Right renal pelvis (tissue), 4 donors: ENCODE measurements at places on chromosomes 2 and 18. TPM values are rescaled to one million over a fixed set of nuclear protein-coding genes. Genes with fewer than 3 reads are reported as not detected.

The DNAJC27 gene
- 11.3 TPM for polyA plus RNA-seq

The CHRND gene
- polyA plus RNA-seq = 0.32 TPM

The DPYSL5 gene
- polyA plus RNA-seq = 8.5 TPM

The SAG gene
- polyA plus RNA-seq = 0.08 TPM

The TSN gene
- polyA plus RNA-seq = 91.8 TPM

The ZNG1B gene
- 54.1 TPM for polyA plus RNA-seq

The CFAP53 gene
- polyA plus RNA-seq = 2.5 TPM

The PSMA8 gene
- not detected for polyA plus RNA-seq

The RBFA gene
- polyA plus RNA-seq = 29.0 TPM

The LYG1 gene
- 3.0 TPM for polyA plus RNA-seq

The DES gene
- polyA plus RNA-seq = 6.8 TPM

The POTEF gene
- polyA plus RNA-seq = 0.18 TPM

The TCF23 gene
- polyA plus RNA-seq = 0.59 TPM

The ADGRF3 gene
- polyA plus RNA-seq = 2.1 TPM

The SMYD1 gene
- not detected for polyA plus RNA-seq

The PIKFYVE gene
- polyA plus RNA-seq = 26.5 TPM
